Astrocyte of the hippocampus (primary cell): ENCODE measurements at places on chromosomes 7 and 10.

GRCh38 chr10:102869258-102870198 lies at the start of gene AS3MT:
TSS of gene AS3MT (plus strand) at chr10:102869470. CDS start at chr10:102869593, 123 bp downstream.
- DNase-seq, result peak; percentile 69

GRCh38 chr7:99143521-99143852 lies 421 bp downstream of the SMURF1 start:
- no peak for DNase-seq

DNA sequence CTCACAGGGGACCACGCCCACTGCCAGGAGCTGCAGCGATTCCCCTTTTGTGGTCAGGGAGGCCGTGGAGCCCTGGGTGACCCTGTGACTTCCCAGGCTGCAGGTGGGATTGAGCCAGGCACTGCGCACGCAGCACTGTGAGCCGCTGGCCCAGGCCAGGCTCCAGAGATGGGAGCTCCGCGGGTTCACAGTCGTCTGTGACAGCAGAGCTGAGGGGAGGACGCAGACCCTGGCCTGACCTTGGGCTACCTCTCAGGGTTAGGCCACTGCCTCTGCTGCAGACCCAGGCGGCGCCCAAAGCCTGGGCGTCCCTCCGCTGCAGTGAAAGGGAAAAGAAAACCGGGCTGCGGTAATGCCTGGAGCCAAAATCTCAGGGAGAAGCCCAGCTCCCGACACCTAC lies 107.5 kb upstream of the GPR26 start:
- no peak for DNase-seq

GRCh38 chr7:17063045-17063383 lies 181.2 kb upstream of the AGR3 start:
- no peak for DNase-seq

DNA sequence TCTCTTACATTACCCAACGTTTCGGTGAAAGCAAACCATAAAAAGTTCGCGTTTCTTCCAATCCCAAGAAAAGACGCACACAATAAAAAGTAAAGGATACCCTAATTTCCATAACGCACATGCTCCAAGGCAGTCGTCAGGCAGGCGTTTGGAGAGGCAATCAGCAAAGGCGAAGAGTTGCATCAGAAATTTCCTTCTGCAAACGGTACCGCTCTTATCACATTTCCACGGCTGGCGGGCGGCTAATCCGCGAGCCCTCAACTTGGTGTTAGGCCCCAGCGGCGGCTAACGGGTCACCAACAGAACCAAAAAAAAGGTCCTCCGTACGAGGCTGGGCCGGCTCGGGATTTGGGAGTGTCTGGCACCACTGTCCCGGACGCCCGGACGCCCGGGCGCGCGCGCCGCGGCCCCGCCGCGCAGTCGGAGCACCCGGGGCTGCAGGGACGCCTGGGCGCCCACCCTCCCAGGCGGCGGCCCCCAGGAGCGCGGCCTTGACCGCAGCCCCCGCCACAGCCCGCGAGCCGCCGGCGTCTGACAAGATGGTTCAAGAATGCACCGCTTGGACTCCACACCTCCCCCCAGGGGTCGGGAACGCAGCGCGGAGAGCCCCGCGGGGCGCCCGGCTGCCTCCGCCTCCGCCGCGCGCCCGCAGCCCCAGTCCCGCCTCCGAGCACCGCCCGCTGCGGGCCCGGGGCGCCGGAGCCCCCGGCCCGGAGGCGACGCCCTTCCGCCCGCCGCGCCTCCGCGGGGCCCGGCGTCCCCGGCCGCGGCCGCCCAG lies 9.8 kb upstream of the GRB10 start:
- peak; percentile 87 for DNase-seq

DNA sequence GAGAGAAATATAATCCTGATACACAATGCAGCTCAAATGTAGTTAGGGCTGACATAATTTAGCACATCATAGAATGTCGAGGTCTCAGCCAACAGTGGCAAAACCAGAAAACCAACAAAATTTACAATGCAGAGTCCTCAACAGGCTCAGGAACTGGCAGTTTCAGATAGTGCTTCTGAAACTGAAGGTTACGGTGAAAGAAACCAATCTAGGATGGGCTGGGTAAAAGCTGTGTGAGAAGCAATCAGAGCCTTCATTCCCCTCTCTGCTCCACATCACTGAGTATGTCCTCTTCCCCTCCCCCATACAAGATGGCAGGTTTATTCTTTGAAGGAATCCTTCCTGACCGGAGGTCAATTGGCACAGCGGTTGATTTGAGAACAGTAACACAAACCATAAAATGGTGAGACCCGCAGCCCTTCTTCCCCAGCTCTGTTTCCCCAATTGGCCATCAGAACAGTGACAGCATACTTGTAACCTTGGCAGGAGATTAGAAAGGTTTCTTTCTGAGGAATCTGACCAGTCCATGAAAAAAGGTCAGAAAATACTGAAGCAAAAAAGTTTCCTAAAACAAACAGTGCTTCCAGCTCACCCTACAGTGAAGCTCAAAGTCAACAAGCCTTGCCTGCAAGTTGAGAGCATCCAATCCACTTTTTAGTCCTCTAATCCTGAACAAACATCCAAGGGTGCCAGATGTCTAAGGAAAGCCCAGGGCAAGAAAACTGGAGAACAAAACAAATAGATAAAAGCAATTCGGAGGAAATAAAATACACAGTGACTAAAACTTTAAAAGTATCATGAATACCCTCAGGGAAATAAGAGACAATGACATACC lies 53.9 kb upstream of the IL6 start:
- DNase-seq, result no peak

DNA sequence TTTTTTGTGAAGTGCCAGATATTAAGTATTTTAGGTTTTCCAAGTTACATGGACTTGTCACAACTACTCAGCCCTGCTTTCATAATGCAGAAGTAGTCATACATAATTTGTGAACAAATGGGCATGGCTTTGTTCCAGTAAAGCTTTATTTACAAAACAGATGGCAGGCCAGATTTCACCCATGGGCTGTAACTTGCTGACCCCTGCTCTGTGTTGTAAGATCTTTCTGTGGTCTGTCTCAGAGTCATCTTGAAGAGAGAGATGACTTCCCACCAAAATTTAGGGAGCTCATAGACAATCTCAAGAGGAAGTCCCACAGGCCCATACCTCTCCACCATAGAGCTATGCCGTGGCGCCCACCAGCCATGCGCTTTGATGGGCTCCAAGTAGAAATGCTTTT lies 616.1 kb downstream of the LRMDA start:
- DNase-seq, result no peak

DNA sequence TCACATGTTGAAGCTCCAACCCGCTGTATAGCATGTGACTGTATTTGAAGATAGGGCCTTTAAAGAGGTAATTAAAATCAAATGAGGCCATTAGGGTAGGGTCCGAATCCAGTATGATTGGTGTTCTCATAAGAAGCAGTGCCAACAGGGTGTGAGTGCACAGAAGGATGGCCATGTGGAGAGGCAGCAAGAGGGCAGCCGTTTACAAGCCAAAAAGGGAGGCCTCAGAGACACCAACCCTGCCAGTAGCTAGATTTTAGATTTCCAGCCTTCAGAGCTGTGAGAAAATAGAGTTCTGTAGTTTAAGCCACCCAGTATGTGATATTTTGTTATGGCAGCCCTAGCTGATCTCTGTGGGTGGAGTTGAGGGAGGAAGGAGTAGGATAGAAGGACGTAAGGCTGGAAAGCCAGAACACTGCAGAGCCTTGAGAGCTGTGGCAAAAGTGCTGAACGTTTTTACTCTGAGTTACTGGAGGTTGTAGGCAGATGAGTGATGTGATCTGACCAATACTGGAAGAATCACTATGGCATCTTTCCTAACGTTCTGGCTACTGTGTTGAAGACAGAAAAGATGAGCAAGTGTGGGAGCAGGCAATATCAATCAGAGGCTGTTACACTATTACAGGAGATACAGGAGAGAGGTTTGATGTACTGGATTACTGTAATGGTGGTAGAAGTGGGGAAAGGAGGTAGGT lies 334.9 kb downstream of the ELMO1 start:
- DNase-seq, result peak; percentile 45

- DNase-seq, result no peak
These were observed 120.3 kb downstream of the LMBR1 start for GRCh38 chr7:156772725-156773124.

DNA sequence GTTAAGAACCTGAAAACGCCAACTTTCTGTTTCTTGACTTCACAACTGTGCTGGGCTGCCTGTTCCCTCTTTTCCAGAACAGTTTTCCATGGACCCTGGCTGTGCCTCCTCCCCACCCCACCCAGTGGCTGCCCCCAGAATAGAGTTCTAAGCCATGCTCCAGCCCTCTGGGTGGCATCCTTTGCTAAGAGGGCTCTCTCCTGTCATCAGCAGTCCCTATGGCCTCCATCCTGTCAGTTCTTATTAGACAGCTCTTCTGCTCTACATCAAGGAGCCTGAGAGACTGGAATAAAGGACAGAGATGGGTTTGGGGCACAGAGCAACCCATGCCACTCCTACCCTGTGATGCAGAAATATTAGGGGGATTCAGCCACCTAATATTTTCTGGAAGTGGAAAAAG lies 13.9 kb upstream of the LRRC4 start:
- DNase-seq, result no peak

- DNase-seq, result peak; percentile 16
These were observed 37.1 kb downstream of the PRKCQ start for GRCh38 chr10:6542999-6543430.

- DNase-seq, result no peak
These were observed 214.0 kb upstream of the TMEM72 start for GRCh38 chr10:44697116-44697515.
